Stimulated activated CD8-positive, alpha-beta memory T cell treated with anti-CD3 and anti-CD28 coated beads, Interleukin-2, amount 100 ng/mL, for 1 hour (primary cell): ENCODE measurements at places on chromosomes 12 and 14.

DNA sequence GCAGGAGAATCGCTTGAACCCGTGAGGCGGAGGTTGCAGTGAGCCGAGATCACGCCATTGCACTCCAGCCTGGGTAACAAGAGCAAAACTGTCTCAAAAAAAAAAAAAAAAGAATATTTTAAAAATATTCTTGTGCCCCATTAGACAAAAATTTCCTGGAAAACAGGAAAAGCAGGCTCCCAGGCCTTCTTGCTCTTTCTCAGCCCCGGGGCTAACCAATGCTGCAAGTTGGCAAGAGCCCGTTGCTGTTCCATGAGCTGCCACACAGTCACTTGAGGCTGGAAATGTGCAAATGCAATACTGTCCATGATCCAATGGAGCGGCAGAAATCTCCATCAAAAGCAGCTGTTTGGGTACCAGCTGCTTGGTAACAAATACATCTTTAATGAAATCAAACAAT is 994.7 kb downstream of the VRK1 start:
- no peak for DNase-seq

DNA sequence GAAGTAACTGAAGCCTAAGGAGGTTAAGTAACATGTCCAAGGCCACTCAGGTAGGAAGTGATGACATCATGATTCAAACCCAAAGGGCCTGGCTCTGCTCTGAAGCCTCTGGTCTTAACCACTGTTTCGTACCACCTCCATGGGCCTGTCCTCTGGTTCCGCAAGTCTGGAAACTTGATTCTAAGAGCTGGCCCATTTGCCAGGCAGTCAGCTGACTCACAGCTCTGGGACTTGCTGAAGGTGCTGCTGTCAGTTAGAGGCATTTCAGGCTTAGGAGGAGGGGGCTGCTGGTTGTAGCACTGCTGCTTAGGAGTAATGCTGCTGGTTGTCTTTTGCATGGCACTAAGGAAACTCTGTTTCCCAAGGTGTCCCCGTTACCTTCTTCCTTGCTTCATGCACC is 7.9 kb downstream of the NRXN3 start:
- DNase-seq = no peak

GRCh38 chr12:16949871-16950667 is 344.1 kb upstream of the LMO3 start:
- no peak for DNase-seq

DNA sequence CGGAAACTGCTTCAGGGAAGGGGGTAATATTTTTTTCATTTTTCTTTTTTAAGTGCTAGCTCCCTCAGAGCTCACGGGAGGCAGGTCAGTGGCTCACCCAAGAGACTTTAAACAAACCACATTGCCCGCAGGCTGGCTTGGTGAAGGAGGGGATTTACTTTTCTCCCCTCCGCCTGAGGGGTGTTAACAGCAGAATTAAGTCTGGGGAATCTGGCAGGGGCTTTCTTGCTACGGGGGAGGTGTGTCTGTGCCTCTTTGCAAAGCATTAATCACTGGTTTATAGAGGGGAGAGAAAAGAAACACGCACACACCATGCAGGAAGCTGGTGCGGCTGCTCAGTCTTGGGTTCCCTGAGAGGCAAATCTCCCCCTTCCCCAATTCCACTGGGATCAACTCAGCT is 26.2 kb upstream of the TBX3 start:
- no peak for DNase-seq

- DNase-seq = no peak
These were observed 620 bp downstream of the PGAM5 start for GRCh38 chr12:132711080-132711843.

DNA sequence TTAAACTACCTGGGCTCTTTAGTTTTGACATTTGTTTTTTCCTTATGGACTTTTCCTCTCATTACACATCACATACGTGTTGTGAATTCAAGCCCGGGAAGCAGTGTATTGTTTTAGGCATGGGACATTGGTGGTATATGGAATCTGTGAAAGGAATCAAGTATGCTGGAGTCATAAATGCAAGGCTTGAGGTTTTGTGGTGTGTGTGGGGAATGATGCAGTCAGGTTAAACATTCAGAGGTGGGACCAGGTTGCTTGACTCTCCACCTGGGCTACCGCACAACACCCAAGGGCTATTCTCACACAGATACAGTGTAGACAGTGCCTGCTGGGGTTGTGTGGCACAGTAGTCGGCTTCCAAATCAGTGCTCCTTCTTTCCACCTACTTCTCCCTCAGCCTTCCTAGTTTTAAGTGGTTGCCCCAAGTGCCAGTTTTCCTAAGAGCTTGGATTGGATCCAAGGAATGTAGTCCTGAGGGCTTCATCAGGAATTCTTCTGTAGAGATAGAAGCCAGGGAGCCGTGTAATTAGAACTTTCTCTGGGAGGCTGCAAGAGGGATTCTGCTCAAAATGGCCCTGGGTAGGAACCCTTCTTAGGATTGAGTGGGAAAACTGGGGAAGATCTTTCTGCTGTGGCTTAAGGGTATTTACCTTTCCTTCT is 243.7 kb downstream of the C12orf75 start:
- DNase-seq = no peak

DNA sequence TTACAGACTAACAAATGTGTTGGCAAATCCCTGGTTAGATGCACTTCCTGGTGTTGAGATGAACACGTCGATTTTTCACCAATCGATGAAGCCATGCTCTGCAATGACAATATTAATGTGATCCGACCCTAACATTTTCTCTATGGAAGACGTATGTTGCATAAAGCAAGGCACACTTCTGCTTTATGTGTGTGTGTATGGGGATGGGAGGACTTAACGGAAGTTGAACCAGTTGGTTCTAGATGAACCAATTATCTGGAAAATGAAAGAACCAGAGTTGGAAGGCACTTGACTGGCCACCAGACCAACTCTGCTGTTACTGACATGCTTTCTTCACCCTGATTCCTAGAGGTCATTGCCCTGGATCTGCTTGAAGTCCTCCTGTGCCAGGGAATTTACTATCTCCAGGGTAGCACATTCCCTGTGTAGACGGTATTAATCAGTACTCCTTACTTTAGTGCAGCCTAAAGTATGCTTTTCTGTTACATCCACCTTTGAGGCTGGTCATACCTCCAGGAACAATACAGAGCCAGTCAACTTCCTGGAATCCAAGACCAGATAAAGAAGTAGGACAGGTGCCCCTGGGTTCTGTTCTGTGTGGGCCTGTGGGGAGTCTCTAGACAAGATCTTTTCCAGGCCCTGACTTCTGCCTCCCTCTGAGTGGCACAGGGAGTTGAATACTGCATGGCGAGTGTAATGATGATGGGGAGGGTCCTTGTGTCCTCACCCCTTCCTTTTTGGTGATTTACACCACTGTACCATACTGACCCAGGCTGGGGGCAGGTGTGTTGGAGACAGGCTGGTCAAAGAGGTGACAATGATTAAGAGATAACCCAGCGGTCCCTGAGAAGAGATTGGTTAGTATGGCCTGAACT is 4.1 kb downstream of the SDR39U1 start:
- no peak for DNase-seq

- DNase-seq = no peak
These were observed 13.0 kb upstream of the DLK1 start for GRCh38 chr14:100713705-100714104.

DNA sequence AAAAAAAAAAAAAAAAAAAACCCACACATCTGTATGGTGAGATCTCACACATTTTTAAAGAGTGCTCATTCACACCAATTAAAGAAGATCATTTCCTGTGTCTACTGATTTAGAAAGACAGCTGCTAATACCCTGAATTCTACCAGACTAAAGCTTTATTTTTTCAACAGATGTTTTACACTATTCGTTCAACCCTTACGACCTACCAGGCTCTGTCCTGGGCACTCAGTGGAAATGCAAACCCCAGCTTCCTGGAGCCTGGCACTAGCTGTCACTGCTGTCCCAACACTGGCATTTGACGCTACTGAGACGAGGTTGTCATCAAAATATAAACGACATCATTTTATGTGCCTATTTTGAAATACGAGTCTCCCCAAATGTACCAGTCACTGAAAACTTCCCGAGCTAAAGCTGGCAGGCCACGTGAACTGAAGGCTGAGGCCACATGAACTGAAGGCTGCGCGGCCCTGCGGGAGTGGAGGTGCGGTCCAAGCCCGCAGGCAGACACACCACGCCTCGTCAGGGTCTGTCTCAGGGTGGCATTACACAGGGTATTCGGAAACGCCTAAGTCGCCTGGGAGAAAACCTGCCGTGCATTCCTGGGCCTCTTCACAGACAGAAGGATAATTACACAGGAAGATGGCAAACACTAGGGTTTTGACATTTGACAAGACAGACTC is 27.2 kb downstream of the SLC15A4 start:
- no peak for DNase-seq

GRCh38 chr14:96790706-96791105 is 6.5 kb upstream of the VRK1 start:
- no peak for DNase-seq

- no peak for DNase-seq
These were observed 1.6 kb downstream of the CRIP2 start for GRCh38 chr14:105476097-105476830.

- DNase-seq = no peak
These were observed 106.2 kb upstream of the NAV3 start for GRCh38 chr12:77724367-77724957.

DNA sequence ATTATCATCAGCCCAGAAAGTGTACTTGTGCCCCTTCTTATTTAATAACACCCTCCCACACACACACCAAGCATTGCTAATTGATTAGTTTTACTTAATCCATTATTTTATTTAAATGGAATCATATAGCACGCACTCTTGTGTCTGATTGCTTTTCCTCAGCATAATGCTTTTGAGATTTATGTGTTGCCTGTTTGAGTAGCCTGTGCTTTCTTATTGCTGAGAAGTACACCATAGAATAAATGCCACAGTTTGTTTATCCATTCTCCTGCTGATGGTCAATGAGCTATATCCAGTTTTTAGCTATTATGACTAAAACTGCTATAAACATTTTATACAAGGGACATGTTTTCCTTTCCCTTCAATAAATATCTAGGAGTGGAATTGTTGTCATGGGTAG is 409.9 kb upstream of the PDE3A start:
- no peak for DNase-seq

- DNase-seq = no peak
These were observed 20.1 kb upstream of the EIF2B2 start for GRCh38 chr14:74982661-74983060.

GRCh38 chr14:58089612-58090011 is 62.4 kb downstream of the ARMH4 start:
- no peak for DNase-seq

- no peak for DNase-seq
These were observed 53.7 kb downstream of the RNF34 start for GRCh38 chr12:121453629-121454028.

- DNase-seq = no peak
These were observed at the start of gene RASSF8 for GRCh38 chr12:25958428-25959070. RASSF8 (plus strand) TSS chr12:25958682; CDS start chr12:26055344, 96,662 bp downstream.

- no peak for DNase-seq
These were observed 26.4 kb downstream of the DNAH10 start for GRCh38 chr12:123788541-123788940.
